Right cardiac atrium (tissue), 5 donors: ENCODE measurements at places on chromosomes 4 and X. TPM values are rescaled to one million over a fixed set of nuclear protein-coding genes. Genes with fewer than 3 reads are reported as not detected.

COPS4 gene
- 40.3 TPM for polyA plus RNA-seq

P2RY8 gene
- polyA plus RNA-seq = 2.2 TPM

CDX4 gene
- not detected for polyA plus RNA-seq

SPOCK3 gene
- polyA plus RNA-seq = 0.11 TPM

ART3 gene
- 149 TPM for polyA plus RNA-seq

SLC2A9 gene
- 5.1 TPM for polyA plus RNA-seq
